LHCN-M2 (cell line): ENCODE measurements at places on chromosomes 16 and 17. TPM values are rescaled to one million over a fixed set of nuclear protein-coding genes. Genes with fewer than 3 reads are reported as not detected.

The C16orf54 gene
- total RNA-seq, result not detected in 2 replicates

GRCh38 chr16:84465154-84465553 is 39.3 kb downstream of the MEAK7 start:
- DNase-seq, result no peak

GRCh38 chr17:68288375-68288774 is 2.6 kb downstream of the SLC16A6 start:
- no peak for DNase-seq

GRCh38 chr17:9123594-9124553 is 102.6 kb downstream of the NTN1 start:
- no peak for DNase-seq

- DNase-seq, result peak; percentile 33
Observed at GRCh38 chr17:39547713-39548478, 59.8 kb downstream of the NEUROD2 start.

- DNase-seq, result peak; percentile 98
Observed at GRCh38 chr17:10384175-10384574, 11.4 kb upstream of the MYH13 start.

The ADAM11 gene
- 0.26 and 0.40 TPM in 2 replicates for total RNA-seq

The ADAP2 gene
- total RNA-seq, result 0.75 TPM in 1 of 2 replicates, not detected in the other

DNA sequence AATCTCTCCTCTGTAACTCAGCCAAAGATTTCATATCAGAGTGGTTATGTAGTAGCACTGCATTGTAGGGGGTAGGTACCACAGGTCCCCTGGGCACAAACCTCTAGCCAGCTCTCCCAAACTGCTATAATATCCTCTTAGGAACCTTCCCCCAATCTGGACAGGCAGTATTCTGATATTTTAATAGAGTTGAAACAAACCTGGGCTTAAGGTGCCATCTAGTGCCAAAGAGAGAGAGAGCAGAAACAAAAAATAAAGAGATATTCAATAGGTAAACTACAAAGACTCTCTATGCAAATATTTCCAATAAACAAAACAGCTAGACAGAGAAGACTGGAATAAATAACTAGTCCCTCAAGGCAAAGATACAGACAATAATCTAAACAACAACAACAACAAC is 1070.0 kb downstream of the CDH11 start:
- peak; percentile 34 for DNase-seq

The WFDC1 gene
- not detected in 2 replicates for total RNA-seq

DNA sequence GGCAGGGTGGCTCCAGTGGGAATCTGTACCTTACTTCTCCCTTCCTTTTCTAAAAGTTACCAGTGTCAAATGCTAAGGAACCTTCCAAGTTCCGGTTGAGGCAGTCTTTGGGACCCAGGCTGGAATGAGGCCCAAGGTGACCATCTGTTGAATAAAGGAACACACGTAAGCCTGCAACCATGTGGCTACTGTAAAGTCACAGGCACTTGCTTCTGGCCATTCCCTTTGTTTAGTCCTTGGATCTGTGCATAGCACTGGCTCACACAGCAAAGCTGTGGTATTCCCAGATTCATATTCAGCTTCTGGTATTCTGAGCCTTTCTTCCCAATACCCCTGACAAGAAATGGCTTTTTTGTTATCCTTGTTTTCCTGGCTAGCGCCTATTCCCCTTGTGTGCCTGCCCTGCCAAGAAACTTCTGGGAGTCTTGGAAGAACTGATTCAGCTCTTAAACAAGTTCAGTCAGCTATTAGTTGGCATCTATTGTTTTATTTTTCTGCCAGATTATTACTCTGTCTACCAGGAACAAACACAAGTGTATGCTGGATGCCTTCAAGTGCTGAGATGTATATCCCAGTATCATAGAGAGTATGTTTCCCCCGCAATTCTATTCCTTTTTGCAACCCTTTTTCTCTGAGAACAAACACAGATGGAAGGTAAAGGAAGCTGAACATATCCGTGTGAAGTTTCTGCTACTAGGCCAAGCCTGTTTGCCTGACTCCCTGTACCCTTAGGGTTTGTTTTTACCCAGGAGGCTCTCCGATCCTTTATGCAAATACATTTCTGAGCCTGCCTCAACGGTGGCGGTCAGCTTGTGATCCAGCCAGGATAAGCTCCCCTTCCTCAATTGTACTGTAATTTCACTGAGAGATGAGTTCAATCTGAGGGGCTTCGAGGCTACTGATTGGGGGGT is 13.2 kb downstream of the TMEM238L start:
- no peak for DNase-seq

The FBXW10 gene
- not detected in 2 replicates for total RNA-seq

DNA sequence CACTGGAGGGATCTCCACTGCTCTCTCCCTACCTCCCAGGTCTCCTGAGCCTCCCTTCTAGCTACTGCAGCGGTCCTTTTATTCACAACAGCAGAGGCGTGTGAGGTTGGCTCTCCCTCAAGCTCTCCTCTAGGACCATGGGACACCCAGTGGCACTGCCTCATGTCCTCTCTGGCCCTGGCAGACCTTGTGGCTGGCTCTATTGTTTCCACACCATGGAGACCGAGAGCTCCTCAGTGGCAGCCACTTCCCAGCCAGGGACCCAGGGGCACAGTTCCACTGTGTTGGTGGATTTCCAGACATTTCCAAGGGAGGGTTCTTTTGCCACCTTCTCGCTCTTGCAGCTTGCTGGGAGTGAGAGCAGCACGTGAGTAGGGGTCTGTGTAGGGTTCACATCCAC is 204.9 kb downstream of the AXIN2 start:
- DNase-seq, result no peak

GRCh38 chr16:29790949-29791844 is 646 bp downstream of the KIF22 start:
- DNase-seq, result no peak

- peak; percentile 100 for DNase-seq
Observed at GRCh38 chr17:35433075-35433894, 985 bp upstream of the SLFN12 start.

The IKZF3 gene
- not detected in 2 replicates for total RNA-seq

The MT1G gene
- total RNA-seq, result 1.9 TPM in 1 of 2 replicates, not detected in the other

The CACNA1H gene
- total RNA-seq, result not detected in 2 replicates

- no peak for DNase-seq
Observed at GRCh38 chr17:12136646-12137045, 116.0 kb downstream of the MAP2K4 start.

GRCh38 chr16:10838621-10839278 is 20.2 kb upstream of the TVP23A start:
- no peak for DNase-seq

The RAC3 gene
- 18.1 and 28.7 TPM in 2 replicates for total RNA-seq

The PGAP3 gene
- 14.0 and 16.1 TPM in 2 replicates for total RNA-seq

The AIPL1 gene
- not detected in 2 replicates for total RNA-seq

DNA sequence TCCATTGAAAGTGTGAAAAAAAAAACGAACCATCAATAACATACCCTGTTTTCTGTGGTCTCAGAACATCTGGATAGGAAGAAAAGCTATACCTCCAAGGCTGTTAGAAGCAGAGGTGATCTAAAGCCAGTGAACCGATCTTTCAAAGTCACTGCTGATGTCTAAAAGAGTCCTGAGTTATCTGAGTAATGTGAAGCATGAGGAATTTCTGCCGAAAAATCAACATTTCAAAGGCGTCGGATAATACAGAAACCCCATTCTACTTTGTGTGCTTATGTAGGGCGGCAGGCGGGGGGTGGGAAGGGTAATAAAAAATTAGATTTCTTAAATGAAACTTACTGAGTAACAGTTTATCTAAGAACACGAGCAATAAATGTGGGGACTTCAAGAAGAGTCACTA is 3.9 kb downstream of the XYLT1 start:
- no peak for DNase-seq

The TMEM88 gene
- total RNA-seq, result 1.1 TPM in 1 of 2 replicates, not detected in the other

- no peak for DNase-seq
Observed at GRCh38 chr17:3917391-3917931, 1.2 kb upstream of the P2RX1 start.

DNA sequence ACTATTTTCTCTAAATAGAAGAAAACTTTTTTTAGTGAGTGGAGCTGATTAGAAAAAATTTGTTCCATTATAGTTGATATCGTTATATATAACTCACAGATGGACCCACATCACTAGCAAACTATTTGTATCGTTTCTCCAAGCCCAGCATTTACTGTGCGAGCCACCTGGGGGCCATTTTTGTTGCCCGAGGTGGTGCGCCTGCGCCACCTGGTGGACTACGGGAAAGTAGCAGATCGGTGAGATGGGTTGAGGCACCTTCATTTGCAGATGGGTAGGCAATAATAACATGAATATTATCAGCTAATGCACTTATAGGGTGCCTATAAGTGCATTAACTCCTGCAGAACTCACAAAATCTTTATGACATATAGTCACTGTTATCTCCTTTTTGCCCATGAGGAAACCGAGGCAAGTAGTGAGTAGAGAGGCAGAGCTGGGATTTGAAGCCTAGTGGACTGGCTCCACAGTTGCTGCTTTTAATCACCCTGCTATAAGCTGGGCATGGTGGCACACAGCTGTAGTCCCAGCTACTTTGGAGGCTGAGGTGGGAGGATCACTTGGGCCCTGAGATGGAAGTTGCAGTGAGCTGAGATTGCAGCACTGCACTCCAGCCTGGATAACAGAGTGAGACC is 23.2 kb upstream of the NTN1 start:
- peak; percentile 20 for DNase-seq

- DNase-seq, result no peak
Observed at GRCh38 chr16:17063201-17064139, 407.3 kb downstream of the XYLT1 start.

DNA sequence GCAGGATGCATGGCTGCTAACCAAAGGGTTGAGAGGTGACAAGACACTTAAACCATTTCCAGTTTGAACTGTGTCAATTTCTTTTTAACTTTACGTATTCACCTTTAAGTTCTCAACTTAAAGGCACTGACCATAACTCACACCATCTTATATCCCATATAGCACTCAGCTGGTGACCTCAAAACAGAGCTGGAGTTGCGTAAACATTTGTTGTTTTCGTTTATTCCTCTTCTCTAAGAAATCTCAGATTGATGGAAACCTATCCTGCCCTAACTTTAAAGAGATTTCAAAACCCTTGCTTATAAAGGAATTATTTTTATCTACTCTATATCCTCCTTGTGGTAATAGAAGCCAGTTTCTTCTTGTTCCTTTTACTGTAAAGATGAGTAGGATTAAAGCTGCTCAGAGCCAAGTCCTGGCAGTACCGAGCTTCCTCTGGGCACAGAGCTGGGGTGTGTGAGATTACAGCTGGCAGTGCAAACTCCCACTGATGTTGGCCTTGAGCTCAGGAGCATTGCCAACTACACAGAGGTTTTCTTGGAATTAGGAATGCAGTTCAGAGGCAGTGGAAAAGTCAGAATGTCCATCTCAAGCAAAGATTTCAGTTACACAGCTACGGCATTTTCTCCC is 1.3 kb downstream of the KCTD2 start:
- DNase-seq, result no peak

GRCh38 chr17:37700881-37701280 is 44.0 kb downstream of the HNF1B start:
- DNase-seq, result no peak
